ENCODE measurements at places on chromosomes 6 and 20.

DNA sequence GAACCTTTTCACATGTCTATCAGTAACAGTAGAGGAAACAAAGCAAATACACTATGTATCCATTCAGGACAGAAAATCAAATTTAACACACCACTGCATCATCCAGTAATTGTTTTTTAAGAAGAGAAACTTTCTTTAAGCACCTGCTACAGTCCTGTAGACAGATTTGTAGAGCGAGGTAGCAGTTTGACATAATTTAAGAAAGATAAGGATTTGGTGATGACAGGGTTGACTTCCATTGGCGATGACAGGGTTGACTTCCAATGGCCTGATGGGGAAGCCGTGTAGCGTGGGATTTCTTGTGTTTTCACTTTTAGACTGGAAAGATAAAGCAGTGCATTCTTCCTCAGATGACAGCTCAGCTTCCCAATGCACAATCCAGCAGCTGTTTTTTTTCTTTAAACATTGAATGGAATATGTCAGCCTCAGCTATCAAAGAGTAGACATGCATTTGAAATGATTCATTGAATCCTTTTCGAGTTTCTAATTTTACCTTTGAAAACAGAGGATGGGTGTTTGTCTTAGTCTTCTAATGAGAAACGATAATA, 68.5 kb downstream of the ECT2L start:
- no peak for DNase-seq

- no peak for DNase-seq
Observed at GRCh38 chr6:37702314-37702713, 4.6 kb upstream of the MDGA1 start.

DNA sequence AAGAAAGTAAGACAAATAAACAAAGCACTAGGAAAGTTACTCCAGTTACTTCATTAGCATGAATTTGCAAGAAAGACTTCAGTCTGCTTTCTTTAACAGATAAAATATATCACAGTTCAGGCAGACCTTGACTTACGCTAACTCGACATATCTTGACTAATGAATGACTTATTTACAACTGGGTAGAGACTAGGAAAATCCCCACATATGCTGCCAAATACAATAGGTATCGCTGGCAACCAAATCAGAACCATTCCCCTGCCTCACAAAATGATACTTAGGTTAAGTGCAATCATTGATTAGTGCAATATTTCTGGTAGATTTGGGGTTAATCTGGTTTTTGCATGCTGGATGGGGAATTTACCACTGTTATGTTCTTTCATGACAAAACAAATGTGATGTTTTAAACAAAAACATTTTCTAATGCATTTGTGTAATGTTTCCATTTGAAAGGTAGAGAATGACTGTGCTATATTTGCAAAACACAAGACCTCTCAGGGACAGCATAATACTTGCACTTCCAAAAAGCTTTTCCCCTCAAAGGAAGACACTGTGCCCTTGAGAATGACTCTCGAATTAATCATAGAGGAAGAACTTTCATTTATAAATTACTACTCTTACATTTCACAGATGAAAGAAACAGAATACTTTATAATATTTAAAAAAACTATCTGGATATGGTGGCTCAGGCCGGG, 101.6 kb downstream of the PRKN start:
- no peak for DNase-seq

DNA sequence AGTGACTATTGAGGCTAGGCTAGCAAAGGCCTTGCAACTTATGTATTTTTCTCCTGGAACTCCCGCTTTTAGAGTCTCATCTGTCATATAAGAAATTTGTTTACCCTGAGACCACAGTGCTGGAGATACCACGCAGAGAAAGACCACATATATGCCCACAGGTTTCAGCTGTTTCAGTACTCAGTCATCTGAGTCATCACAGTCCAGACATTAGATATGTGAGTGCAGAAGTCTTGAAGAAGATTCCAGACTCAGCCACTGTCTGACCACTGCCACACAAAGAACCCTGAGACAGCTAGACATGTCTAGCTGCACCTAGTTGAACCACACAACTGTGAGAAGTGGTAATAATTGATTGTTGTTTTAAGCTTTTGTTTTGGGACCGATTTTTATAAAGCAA, 648.3 kb downstream of the EPM2A start:
- DNase-seq, result no peak

GRCh38 chr6:55632953-55633352, 54.0 kb upstream of the HMGCLL1 start:
- DNase-seq, result no peak

DNA sequence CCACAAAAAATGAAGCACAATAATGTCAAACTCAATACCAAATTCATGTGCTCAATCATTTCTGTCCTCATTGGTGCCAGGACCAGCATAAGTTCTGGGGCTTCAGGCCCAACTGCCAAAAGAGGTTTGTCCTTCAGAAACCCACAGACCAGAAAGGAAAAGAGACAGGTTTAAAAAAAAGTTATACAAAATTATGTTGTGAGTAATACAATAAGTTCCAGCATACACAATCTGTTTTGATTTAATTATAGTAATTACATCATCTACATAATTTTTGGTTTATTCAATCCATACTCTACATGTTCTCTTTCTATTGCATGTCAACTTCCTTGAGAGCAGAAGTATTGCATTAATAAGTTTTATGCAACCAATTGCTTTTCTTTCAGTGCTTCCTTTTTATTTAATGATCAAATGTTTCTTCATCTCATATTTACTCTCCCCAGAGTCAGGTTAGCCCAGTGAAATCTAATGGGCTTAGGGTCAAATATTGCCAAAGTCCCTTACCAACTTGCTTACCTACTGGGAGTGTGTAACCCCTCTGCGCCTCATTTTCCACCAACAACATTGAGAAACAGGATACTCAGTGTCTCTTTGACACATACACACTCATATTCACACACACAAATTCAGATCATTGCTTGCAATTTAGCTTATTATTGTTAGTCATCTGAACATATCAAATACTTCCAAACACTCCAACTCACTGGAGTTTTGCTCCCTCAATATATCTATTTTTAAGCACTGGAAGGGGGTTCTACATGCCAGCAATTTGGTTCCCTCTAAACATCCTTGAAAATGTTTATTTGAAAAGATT, 424.4 kb upstream of the MARCKS start:
- DNase-seq, result no peak

- DNase-seq, result no peak
Observed at GRCh38 chr20:9068841-9069663, at the start of gene PLCB4. TSS of gene PLCB4 (plus strand) at chr20:9069087. CDS start at chr20:9307815, 238,728 bp downstream.

DNA sequence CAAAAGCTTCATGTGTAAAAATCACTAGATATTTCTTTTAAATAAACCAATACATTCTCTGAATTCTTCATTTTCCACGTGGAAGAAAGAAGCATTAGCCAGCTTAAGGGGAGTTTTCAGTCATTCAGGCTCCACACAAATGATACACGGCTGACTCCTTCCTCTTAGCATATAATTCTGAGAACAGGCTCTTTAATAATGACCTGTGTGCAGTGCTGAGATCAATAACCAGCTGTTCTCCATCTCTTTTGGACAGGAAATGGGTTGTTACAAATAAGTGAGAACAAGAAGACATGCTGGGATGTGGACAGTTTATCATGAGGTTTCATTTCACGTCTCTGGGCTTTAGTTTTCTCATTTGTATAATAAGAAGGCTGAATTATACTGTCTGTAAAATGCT, 146.9 kb upstream of the C6orf118 start:
- no peak for DNase-seq

DNA sequence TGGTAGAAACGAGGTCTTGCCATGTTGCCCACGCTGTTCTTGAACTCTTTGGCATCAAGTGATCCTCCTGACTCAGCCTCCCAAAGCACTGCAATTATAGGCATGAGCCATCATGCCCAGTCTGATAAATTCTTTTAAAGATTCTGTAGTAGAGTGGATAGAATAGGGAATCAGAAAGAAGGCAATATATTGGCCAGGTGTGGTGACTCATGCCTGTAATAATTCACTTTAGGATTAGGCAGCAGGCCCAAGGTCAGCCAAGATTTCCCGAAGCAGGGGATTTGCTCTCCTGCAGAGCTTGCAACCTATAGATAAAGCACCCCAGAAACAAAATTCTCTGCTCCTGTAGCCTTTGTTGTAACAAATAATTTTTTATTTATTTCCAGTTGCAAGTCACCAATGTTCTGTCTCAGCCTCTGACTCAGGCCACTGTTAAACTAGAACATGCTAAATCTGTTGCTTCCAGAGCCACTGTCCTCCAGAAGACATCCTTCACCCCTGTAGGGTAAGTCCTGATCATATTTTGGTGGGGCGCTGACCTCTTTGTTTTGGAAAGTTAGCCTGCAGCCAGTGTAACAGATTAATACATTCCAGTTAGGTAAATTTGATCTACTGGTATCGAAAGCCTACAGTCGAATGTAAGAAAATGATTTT, 30.4 kb upstream of the MROH8 start:
- no peak for DNase-seq

GRCh38 chr6:71768356-71768755, 118.0 kb upstream of the RIMS1 start:
- no peak for DNase-seq

DNA sequence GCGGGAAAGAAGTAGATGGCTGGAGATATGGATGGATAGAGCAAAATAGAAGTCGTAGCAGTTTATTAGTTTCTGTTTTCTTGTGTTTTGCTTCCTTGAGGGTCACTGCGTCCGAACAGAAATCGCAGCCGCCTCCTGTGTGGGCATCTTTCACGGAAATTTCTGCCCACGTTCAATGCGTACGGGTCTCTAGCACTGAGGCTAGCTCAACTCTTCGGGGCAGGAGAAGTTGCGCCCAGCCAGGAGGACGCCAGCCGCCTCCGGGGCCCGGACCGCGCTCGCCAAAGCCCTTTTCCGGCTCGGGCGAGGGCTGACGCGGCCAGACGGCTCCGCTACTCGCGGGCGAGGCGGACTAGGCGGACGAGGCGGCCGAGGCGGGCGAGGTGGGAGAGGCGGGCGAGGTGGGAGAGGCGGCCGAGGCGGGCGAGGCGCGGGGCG, 814 bp downstream of the TFAP2B start:
- no peak for DNase-seq

- DNase-seq, result no peak
Observed at GRCh38 chr20:41497186-41497895, 120.8 kb downstream of the CHD6 start.

- no peak for DNase-seq
Observed at GRCh38 chr20:6466075-6466810, 301.2 kb upstream of the BMP2 start.

DNA sequence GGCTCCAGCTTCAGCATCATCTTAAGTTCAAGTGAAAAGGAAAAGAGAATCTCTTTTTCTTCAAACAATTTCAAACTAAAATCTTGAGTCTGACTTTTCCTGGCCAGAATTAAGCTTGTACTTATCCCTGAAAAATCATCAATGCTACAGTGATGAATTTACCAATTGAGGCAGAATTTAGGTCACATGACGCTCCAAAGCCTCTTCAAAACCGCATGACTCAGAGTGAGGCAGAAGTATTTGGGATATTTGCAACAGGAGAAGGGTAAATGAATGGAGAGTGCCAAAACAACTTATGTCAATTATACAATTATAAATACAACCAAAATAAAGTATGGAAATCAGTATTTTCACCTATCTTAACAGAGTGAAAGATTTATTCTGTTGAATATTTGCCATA, 515.5 kb downstream of the COL12A1 start:
- DNase-seq, result no peak
